ENCODE measurements at places on chromosomes 13 and 19. TPM values are rescaled to one million over a fixed set of nuclear protein-coding genes. Genes with fewer than 3 reads are reported as not detected.

ZNF285 gene
- total RNA-seq: 0.70 TPM

GDF15 gene
- total RNA-seq: 3.2 TPM

LYL1 gene
- 1.5 TPM for total RNA-seq

MYO1F gene
- 9.5 TPM for total RNA-seq

TMEM221 gene
- 0.15 TPM for total RNA-seq

SIGLECL1 gene
- not detected for total RNA-seq

Data from left lobe of liver (tissue), 2 donors.